ENCODE measurements at places on chromosomes 2 and 18. TPM values are rescaled to one million over a fixed set of nuclear protein-coding genes. Genes with fewer than 3 reads are reported as not detected.

- no peaks in the 10 kb centered on the region for H3K27me3 ChIP-seq
- H3K36me3 ChIP-seq = no peaks in the 10 kb centered on the region
- H3K4me1 ChIP-seq = peaks cover 53% of the 10 kb centered on the region
- H3K27ac ChIP-seq = no peak overlapping the region
- DNase-seq = no peak
- H3K4me3 ChIP-seq = no peak overlapping the region
Observed at GRCh38 chr2:126662621-126663020, 6.7 kb downstream of the GYPC start.

MARCHF4 gene
- not detected for total RNA-seq

- no peak overlapping the region for H3K4me3 ChIP-seq
- H3K27me3 ChIP-seq = no peaks in the 10 kb centered on the region
- peaks cover 4% of the 10 kb centered on the region for H3K4me1 ChIP-seq
- no peak for DNase-seq
- no peak overlapping the region for H3K27ac ChIP-seq
Observed at GRCh38 chr2:219165058-219165911, 4.5 kb downstream of the SLC23A3 start.

PSTPIP2 gene
- total RNA-seq = 23.1 TPM

- DNase-seq = no peak
- no peaks in the 10 kb centered on the region for H3K36me3 ChIP-seq
- no peaks in the 10 kb centered on the region for H3K4me1 ChIP-seq
- H3K27ac ChIP-seq = no peak overlapping the region
- H3K27me3 ChIP-seq = no peaks in the 10 kb centered on the region
Observed at GRCh38 chr2:206368933-206369569, 74.3 kb upstream of the ADAM23 start.

SCN3A gene
- total RNA-seq = 0.57 TPM

KATNAL2 gene
- total RNA-seq = 1.1 TPM

DNA sequence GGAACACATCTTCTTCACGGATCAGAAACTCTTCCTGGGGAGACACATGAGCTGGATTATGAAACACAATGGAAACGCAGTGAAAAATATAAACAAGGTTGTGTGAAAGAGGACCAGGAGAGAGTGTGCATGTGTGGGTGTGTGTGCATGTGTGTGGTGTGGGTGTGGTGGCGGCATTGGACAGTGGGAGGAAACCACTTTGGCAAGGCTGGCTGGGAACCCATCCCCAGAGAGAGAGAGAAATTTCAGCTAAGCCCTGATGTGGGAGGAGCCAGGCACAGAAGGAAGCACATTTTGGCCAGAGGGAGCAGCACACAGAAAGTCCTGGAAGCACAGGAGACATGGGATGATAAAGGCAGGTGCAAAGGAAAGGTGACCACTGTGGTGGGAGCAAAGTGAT lies 147.6 kb upstream of the COPS8 start:
- no peak overlapping the region for H3K27ac ChIP-seq
- H3K36me3 ChIP-seq = no peaks in the 10 kb centered on the region
- no peak overlapping the region for H3K4me3 ChIP-seq
- H3K4me1 ChIP-seq = no peaks in the 10 kb centered on the region
- H3K27me3 ChIP-seq = peaks cover 2% of the 10 kb centered on the region

GRCh38 chr2:121898483-121898882 lies 143.0 kb downstream of the TSN start:
- peaks cover 8% of the 10 kb centered on the region for H3K4me1 ChIP-seq
- no peak overlapping the region for H3K27ac ChIP-seq
- H3K36me3 ChIP-seq = no peaks in the 10 kb centered on the region

TEX44 gene
- not detected for total RNA-seq

PFN4 gene
- not detected for total RNA-seq

DNA sequence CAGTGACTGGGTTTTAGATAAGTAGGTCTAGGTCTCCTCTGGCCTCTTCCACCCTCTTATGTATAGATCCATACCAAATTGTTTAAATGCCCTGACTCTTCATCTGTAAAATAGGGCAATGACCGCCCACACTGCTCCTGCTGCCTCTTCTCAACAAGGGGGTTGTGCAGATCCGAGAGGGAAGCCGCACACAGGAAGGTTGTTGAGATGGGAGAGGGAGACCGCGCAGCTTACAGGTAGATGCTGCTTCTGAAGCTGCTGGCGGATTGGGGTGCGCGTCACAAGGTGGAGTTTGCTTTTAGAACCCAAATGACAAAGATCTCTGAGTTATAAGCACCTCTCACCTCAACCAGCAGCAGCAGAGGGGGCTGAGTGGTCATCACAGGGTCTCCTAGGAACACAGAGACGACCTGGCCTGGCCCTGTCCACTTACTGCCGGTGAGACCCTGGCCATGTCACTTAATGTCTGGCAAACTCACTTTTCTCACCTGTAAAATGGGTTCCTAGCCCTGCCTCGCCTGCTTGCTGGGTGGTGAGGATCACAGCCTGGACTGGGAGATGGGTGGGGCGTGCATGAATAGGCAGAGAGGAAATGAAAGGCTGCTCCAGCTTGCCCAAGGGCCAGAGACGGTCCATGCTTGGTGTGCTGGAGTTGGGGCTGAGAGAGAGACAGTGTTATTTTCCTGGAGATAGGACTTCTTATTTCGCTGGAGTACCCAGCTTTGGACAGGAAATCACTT lies 251.3 kb downstream of the EIPR1 start:
- H3K27me3 ChIP-seq = peaks cover 8% of the 10 kb centered on the region
- no peak overlapping the region for H3K4me3 ChIP-seq
- no peak overlapping the region for H3K27ac ChIP-seq
- no peak for DNase-seq
- no peaks in the 10 kb centered on the region for H3K4me1 ChIP-seq

GRCh38 chr18:49814147-49814499 lies 790 bp upstream of the ACAA2 start:
- H3K36me3 ChIP-seq = no peaks in the 10 kb centered on the region
- H3K27me3 ChIP-seq = no peaks in the 10 kb centered on the region
- H3K27ac ChIP-seq = peak overlapping the region; percentile 92
- H3K4me1 ChIP-seq = peaks cover 31% of the 10 kb centered on the region
- peak; percentile 89 for DNase-seq
- H3K4me3 ChIP-seq = peak overlapping the region; percentile 65

GRCh38 chr18:44637210-44638033 lies 43.3 kb upstream of the SETBP1 start:
- H3K27me3 ChIP-seq = no peaks in the 10 kb centered on the region
- no peak overlapping the region for H3K27ac ChIP-seq
- no peaks in the 10 kb centered on the region for H3K36me3 ChIP-seq
- no peaks in the 10 kb centered on the region for H3K4me1 ChIP-seq

Data from suprapubic skin (tissue), 4 donors.